Endothelial cell (in vitro differentiated cells): ENCODE measurements at places on chromosomes 7 and 10.

DNA sequence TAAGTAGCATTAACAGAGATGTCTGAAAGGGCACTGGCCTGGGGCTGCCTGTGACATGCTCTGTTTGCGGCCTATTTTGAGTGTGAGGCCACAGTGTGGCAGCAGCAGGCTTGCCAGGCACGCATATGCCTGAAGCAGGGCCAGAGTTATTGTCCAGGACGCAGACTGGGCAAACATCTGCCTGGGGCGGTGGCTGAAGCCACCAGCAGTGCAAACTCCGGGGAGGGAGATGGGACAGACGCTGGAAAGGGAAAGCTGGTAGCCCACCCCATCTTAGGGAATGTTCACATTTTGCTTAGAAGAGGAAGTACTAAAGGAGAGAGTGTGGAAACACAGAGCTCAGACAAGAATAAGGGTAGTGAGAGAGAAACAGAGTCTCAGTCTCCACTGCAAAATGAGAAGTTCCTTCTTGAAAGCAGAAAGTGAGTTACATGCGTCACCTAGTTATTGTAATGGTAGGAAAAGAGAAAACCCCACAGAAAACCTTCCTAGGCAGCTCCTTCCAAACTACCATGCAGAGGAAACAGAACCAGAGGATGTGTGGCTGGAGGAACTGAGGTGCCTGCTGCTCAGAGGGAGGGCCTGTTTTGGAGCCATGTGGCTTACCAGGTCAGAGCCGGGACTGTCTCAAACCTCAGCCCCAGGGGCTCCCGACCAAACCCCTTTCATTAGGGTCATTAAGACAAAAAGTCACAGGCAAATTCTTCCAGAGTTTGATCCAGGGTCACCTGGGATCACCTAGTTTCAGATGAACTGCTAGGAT is 14.5 kb downstream of the AKR1B1 start:
- DNase-seq, result no peak

DNA sequence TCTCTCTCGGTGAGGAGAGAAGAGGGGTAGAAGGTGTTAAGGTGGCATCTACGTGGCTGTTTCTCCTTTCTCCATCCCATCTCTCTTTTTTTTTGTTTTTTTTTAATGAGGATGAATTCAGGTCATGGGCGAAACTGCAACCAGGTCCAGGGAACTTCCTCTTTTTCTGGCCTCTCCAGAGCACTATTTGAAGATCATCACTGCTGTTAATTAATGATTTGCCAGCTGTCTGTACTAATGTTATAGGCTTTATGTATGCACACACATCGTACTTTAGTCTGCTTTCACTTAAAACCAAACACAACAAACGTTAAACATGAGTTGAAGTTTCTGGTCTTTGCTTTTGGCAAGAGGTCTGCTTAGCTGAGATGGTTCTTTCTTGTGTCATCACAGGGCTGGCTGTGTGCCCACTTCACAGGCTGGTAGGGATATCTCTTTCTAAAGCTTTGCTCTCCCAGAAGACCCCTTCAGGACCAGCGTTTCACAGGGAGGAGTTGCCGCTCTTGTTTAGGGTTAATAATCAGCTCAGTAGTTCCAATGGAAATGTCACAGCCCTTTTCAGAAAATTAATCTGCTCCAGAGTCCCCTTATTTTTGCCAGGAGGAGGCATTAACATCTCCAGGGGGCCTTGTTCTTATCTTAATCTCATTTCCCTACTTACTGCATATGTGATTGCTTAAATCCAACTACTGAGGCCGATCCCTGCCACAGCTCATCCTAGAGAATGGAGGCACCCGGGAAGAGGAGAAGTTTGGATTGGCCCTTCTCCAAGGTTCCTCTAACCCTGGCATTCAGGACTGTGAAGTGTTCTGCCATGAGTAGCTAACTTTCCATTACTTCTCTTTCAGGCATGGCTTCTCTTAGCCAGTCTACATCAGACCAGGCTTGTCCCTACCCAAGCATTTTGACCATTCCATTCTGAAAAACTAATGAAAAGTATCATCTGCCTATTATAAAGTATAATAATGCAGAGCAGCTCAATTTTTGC is 273.9 kb upstream of the NFE2L3 start:
- no peak for DNase-seq

DNA sequence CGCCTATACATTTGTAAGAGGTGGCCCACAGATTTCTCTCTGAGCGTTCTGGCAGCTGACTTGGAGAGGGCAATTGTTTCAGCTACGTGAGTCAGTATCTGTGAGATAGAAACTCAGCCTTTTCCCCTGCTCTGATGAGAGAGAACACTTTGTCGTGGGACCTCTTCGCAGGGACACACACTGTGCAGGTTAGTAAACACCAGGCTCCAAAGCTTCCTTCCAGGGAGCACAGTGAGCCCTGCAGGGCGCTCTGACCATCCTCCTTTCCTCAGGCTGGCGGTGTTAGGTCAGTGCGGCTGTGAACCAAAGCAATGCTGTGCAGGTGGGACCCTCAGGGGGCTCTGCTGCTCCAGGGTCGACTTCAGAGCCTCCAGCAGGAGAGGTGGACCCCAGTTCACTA is 152.2 kb upstream of the TCF7L2 start:
- DNase-seq, result no peak

- DNase-seq, result no peak
Measured at GRCh38 chr10:101693651-101693977, 1.4 kb downstream of the FBXW4 start.

DNA sequence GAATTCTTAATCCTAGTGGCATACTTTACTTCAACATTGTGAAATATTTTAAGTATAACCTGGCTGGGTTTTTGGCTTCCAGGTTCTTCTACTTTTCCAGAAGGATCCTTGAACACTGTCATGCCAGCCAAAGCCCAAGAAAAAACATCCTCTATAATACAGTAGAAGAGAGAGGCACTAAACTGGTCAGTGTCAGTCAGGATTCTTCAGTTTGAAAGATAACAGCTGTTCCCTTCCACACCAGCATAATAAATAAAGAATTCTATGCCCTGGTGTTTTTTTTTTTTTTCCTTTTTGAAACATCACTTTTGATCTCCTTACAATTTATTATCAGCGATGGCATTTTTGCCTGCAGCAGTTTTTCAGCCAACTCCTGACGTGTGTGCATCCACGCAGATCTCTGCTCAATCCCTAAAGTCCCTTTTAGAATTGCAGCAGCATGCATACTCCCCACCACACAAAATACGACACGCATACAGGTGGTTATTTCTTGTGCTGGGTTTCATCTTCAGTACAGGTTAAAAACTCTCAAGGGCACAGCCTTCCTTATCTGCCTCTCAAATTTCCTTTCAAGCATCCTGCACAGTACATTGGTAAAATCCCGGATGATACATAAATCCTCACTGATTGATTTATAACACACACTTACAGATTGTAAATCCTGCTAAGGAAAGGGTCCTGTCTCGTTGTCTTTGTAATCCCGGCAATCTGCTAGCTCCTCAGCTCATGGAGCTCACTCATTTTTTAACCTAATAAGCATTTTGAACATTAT is 100.2 kb downstream of the TPK1 start:
- no peak for DNase-seq

DNA sequence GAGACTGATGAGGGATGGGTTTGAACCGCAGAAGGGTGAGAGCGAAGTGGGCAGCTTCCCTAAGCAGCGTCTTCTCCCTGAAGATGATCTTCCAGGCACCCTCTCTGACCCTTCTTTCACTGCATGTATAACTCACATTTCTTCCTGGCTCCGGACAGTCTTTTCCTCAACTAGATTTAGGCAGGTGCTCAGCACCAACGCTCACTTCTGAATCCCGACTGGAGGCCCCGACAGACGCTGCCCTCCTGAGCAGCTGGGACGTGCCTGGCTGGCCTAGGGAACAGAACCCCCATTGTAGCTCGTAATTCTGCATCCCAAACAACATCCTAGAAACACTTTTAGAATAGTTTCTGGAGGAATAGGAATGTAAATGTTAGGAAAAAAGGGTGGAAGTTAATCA is 206.6 kb downstream of the DIP2C start:
- no peak for DNase-seq

GRCh38 chr10:69878038-69878437 is 76.3 kb downstream of the COL13A1 start:
- no peak for DNase-seq

DNA sequence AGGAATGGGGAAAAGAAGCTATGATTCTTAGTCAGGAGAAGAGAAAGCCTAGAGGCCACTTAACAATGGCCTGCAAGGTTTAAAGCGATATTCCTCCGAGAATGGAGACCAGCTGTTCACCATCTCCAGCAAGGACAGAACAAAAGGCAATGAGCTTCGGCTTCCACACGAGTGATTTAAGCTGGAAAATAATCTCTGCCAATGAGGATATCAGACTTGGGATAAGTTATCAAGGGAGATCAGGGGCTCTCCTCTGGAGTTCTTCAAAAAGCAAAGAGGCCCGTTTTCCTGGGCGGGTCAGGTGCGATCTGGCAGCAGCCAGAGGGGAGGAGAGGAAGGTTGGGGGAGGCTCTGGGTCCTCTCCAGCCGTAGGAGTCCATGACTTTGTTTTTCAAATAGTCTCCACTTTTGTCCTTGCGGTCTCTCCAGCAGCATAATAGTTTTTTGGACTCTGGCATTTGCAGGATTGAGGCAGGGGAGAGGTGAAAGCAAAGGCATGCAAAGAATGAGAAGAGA is 211.3 kb downstream of the SKIDA1 start:
- no peak for DNase-seq

DNA sequence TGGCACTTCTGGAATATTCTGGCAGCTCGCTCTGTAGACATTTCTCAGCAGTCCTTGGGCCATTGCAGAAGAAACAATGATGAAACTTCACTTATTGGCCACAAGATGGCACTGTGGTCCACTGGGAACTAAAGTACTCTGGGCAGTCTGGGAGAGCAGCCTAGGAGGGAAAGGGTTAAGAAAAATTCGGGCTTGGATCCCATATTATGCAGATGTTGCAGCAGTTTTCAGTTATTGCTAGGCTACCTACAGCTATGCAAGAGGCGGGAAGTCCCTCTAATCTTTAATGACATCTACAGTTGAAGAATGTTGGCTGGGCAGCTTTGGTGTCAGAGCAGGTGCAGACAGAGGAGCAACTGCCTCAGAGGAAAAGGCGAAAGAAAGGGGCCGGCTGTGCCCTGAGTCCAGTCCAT is 201.7 kb upstream of the PRSS58 start:
- no peak for DNase-seq

GRCh38 chr7:155467846-155468784 is 10.2 kb downstream of the EN2 start:
- no peak for DNase-seq

- no peak for DNase-seq
Measured at GRCh38 chr7:118061386-118061785, 122.6 kb upstream of the LSM8 start.

GRCh38 chr10:72765051-72765745 is 73.3 kb downstream of the MCU start:
- DNase-seq, result no peak

DNA sequence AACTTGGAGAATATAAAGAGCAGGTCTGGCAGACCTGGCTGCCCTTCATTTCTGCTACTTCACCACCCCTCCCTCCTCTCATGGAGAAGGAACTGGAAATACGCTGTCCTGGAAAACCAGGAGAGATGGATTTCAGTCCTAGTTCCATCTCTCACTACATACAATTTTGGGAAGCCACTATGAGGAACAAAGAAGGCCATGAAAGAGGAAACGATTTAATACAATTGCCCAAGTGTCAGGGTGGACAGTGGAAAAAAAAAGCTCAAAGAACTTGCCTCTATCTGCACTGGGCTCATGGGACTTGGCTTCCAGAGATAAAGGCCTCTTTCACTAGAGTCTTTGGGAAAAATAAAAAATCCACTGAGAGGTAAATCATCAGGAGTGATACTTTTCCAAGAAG is 561.7 kb downstream of the KCNMA1 start:
- DNase-seq, result no peak

DNA sequence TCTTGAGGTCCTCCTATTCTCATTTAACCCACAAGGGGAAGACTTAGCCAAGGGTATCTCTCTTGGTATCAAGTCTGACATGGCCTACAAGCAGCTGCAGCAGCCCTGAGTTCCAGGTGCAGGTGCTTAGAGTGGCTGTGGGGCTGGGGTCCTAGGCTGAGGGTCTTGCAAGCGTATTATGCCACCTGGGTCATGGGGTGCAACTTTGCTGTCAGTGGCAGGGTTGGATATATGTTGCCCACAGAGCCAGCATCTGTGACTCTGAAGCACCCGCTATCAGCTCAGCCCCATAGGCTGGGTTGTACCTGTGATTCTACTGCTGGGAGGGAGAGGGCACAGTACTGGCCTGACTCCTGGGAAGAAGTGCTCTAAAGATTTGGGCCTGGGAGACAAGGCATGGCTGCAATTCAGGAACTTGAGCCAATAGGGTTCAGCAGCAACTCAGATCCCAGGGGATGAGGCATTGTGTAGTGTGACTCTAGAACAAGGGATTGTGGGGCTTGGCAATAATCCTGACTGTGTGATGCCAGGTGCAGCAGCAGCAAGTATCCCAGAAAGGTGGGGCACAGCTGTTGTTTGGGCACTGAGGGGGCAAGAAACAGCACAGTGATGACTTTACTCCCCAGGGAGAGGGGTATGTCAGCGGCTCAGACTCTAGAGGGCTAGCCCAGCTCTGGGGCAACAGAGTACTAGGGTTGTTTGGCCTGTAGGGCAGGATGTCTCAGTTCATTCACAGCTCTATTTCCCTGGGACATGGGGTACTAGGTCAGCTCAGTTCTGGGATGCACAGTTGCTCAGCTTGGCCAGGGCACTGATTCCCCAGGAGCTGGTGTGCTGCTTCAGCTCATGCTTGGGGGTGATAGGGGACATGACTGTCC is 41.4 kb downstream of the NEURL1 start:
- no peak for DNase-seq

DNA sequence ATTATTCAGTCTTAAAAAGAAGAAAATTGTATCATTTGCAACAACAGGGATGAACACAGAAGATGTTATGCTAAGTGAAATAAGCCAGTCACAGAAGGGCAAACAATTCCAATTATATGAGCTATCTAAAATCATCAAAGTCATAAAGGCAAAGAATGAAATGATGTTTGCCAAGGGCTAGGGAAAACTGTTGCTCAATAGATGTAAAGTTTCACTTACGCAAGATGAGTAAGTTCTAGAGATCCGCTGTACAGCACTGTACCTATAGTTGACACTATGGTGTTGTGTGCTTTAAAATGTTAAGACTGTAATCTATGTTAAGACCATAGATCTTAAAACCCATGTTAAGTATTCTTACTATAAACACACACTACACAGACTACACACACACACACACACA is 904.6 kb upstream of the LRRN3 start:
- DNase-seq, result no peak

- DNase-seq, result no peak
Measured at GRCh38 chr7:117173035-117173770, 149.7 kb downstream of the WNT2 start.

- DNase-seq, result no peak
Measured at GRCh38 chr7:155198901-155199845, 98.5 kb upstream of the INSIG1 start.

GRCh38 chr7:129642871-129643549 is 31.5 kb downstream of the NRF1 start:
- DNase-seq, result no peak
